ENCODE measurements at places on chromosomes 2 and 18. TPM values are rescaled to one million over a fixed set of nuclear protein-coding genes. Genes with fewer than 3 reads are reported as not detected.

GRCh38 chr2:218895326-218895725 lies 14.7 kb downstream of the WNT10A start:
- peak; percentile 60 for DNase-seq

The NT5DC4 gene
- total RNA-seq: 1.2 TPM

The RPIA gene
- 6.3 TPM for total RNA-seq

The DNAJC5G gene
- not detected for total RNA-seq

GRCh38 chr2:197759625-197760292 lies 25.4 kb downstream of the BOLL start:
- no peak for DNase-seq

GRCh38 chr2:162232671-162233070 lies 10.6 kb downstream of the FAP start:
- DNase-seq: no peak

The GYPC gene
- 113 TPM for total RNA-seq

DNA sequence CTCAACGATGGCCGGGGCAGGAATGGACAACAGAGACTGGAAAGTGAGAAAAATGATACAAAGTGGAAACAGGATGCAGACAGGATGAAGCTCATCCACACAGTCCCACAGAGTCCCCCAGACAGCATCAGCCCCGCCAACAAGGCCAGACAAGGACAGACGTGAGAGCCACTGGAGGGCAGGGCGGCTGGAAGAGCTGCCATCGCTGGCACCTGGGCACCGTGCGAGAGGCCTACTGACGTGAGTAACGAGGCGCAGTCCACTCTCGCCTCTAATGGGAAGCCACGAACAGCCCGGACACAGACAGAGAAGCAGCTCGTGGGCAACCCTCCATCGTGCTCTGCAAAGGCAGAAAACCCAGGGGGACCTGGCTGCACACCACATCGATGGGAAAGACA lies 17.1 kb downstream of the HDAC4 start:
- no peak for DNase-seq

GRCh38 chr2:175805442-175806124 lies 196.5 kb downstream of the LNPK start:
- no peak for DNase-seq

DNA sequence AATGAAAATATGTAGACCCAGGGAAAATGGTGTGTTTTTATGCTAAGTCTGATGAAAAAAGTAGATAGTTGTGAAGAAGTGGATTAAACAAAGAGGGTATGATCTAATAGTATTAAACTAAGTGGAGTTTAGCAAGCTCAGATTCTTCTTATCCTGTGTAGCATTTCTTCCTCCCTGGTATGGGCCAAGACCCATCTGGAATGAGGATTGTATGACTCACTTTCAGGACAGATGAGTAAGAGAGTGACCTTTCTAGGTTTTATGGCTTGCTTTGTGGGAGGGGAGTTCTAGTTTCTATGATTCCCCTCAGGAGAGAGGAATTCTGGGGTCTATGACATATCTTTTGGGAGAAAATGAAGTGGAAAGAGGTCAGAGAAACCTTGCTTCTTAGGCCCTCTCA lies 550.1 kb downstream of the SPAG16 start:
- DNase-seq: no peak

- peak; percentile 5 for DNase-seq
Measured at GRCh38 chr18:57833441-57834101, 30.5 kb upstream of the ATP8B1 start.

GRCh38 chr2:107281637-107282036 lies 395.7 kb upstream of the ST6GAL2 start:
- DNase-seq: peak; percentile 61

GRCh38 chr2:196088203-196088602 lies 19.6 kb upstream of the DNAH7 start:
- peak; percentile 29 for DNase-seq

GRCh38 chr2:144682248-144682647 lies 162.3 kb upstream of the ZEB2 start:
- DNase-seq: no peak

The ZAP70 gene
- total RNA-seq: 3.4 TPM

DNA sequence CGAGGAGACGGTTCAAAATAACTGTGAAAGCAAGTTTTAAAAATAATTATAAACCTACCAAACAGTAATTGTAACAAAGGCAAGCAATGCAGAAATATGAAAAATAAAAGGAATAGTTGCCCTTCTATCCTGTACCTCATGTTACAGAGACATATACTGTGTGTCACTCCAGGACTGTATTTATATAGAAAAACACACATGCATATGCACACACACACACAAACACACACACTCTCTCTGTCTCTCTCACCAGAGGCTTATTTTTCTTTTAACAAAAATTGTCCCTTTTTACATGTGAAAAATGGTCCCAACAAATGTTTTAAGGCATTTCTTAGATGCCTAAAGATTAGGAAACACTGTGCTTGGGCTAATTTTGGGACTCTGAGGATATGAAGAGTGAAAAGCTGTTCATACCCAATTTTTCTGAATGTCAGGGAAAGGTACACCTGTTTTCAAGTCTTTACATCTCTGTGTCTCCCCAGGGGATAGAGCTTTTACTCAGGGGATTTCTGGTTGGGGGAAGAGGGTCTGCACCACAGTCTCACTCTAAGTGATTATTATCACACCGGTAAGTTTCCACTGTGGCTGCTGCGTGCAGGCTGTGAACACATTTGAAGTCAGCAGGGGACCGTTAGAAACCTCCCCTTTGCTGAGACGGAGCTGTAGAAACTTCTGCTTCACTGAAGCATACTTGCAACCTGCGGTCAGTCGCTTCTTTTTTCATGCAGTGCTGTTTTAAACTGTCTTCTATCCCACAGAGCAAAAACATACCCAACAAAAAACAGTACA lies 51.4 kb upstream of the SPAG16 start:
- DNase-seq: no peak

The ASPRV1 gene
- 2.2 TPM for total RNA-seq

The AGXT gene
- total RNA-seq: 0.48 TPM

The SLC9A4 gene
- 1.2 TPM for total RNA-seq

GRCh38 chr2:59149271-59149670 lies 908.1 kb upstream of the FANCL start:
- no peak for DNase-seq

GRCh38 chr2:191250400-191250799 lies 5.2 kb downstream of the MYO1B start:
- DNase-seq: no peak

DNA sequence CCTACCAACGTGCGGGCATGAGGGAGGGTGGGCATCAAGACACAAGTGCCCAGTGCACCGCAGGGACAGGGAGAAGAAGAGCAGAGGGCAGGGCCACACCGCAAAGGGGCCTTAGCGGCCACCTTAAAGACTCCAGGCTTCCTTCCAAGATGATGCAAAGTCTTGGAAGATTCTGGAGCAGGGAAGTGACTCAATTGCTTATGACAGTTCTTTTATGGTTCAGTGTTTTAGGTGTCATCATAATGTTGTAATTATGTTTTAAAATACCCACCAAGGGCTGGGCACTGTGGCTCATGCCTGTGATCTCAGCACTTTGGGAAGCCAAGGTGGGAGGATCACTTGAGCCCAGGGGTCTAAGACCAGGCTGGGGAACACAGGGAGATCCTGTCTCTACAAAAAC lies 44.5 kb upstream of the SEMA4C start:
- DNase-seq: no peak

DNA sequence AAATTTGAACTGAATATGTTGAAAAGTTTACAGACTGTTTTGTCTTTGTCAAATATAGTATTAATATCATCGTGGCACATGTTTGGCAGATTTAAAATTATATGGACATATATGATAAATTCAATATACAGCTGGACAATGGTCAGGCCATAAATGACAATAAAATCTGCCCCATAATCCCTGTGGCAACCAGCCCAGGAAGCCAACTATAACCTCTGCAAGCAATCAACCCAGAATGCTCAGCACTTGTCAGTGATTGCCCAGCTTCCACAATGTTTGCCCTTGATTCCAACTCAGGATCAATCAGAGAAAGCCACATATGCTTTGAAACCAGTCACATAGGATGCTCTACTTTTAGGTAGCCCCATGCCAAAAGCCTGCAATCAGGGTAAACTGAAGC lies 671.9 kb downstream of the SUCLG1 start:
- no peak for DNase-seq

DNA sequence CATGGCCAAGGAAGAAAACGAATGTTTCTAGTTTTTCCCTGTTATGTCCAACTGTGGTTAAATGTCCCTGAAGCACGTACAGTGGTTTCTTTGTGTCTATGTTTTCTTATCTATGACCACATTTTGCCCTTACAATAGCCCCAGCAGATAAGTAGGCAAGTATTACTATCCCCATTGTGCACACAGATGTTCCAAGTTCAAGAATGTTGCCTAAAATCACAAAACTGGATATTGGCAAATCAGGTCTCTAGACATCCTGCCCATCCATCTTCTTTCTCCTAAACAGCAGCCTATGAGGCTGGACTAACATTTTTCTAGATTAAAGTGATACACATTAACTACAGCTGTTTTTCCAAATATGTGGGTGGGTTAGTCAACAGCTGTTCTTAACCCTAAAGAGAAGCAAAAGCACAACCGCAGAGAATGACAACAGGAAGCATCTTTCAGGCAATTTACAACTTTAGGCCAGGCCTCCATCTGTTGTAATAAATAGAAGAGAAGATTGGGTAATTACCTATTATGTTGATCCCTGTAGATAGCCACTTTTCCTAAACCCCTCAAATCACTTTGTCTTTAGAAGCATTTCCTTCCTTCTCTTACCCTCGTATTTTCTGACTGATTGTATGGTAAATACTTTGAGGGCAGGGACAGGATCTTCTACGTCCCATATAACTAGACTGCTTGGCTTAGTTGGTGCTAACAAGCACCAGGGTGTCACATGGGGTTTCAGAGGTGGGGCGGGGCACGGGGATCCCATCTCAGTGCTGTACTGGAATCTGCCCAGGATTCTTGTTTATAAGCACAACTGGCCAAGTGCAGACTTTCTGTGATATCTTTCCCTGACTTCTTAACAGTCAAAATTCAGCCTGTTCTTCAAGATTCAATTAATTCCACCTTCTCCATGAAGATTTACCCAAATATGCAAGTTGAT lies 132.1 kb upstream of the SETBP1 start:
- no peak for DNase-seq

- no peak for DNase-seq
Measured at GRCh38 chr2:121798617-121799016, 43.2 kb downstream of the TSN start.

GRCh38 chr18:21741562-21742314 lies 1.1 kb downstream of the MIB1 start:
- peak; percentile 23 for DNase-seq

The CLEC4F gene
- total RNA-seq: not detected

DNA sequence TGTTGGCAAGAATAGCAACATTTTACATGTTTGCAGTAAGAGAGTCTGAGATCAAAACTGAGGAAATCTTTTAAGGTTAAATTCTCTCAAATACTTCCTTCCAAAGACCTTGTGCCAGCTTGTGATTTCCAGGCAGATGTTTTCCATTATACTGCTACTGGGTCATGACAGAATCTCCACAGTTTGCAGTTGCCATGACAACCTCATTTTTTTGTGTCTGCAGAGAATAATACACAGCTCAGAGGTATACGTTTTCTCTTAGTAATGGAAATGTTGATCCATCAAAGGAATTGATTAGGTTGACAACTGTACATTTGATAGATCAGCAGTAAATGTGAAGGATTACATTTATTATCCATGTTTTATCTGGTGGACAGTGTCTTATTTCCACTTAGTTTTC lies 29.1 kb upstream of the CSRNP3 start:
- DNase-seq: peak; percentile 94

- no peak for DNase-seq
Measured at GRCh38 chr2:144383571-144384100, 136.3 kb downstream of the ZEB2 start.

The SKA1 gene
- 2.9 TPM for total RNA-seq

DNA sequence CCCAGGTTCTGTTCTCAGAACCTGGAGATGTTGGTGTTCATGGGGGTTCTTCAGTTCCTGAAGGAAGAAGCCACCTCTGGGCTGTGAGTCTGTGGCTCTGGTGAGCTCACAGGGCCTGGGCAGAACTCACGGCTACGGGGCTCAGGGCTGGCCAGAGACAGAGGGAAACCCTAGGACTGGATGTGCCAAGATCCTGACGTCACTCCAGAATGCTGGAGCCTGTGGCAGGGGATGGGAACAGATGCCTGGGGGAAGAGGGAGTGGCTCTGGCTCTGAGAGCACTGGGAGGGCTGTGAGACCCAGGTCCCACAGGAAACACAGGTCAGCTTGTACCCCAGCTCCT lies at the start of gene OTOF:
Gene OTOF (minus strand): TSS at position 214 of the 343 bp plus-strand sequence.
- peak; percentile 88 for DNase-seq

The C2orf78 gene
- 1.7 TPM for total RNA-seq

- no peak for DNase-seq
Measured at GRCh38 chr2:167253025-167253424, 364.7 kb downstream of the XIRP2 start.

GRCh38 chr2:81976998-81977397 lies 1672.4 kb upstream of the LRRTM1 start:
- DNase-seq: no peak

DNA sequence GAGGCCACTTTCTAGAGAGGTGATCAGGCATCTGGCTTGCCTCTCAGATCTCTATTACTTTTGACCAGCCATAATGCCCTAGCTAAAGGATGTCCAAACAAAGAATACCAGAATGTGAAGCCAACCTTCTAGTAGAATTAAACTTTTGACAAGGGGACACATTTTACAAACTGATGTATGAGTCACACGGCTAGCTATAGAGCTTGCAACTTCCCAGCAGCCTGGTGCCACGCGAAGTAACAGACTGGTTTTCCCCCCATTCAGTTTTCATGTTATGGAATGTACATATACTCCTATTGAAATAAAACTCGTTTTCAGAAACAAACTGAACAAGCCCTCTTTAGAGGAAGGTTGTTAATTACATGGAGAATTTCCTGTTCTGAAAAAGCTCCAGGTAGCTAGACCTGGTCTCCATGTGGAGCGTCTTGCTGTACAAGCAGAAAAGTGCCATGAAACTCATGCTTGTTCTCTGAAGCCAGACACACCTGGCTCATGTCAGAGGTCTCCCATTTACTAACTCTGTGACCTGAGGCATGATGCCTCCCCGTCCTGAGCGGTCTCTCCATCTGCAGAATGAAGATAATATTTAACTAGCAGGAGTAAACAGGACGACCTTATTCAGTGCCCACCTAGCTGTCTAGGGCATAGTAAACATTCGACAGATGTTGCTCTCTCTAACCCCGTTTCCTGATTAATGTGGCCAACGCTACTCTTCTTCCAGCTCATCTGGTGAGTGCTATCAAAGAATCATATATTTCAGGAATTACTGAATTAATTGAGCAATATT lies 81.5 kb upstream of the MAP3K20 start:
- no peak for DNase-seq
